ENCODE measurements at places on chromosomes 2 and 18.

DNA sequence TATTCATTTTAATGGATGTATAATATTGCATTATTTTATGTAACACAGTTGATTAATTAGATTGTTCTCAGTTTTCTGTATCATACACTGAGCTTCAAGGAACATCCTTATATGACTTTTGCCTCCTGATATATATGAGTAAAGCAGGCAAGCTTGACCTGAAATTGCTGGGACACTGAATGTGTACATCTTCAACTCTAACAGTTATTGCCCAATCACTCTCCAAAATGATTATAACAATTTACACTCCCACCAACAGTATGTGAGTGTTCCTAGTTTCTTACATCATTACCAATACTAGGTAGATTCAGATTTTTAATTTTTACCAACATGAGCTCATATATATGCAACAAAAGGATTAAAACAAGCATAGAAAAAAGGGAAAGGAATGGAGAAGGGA is 379.4 kb downstream of the SETBP1 start:
- H3K4me3 ChIP-seq = no peak overlapping the region
- H3K27ac ChIP-seq = no peak overlapping the region
- no peak for DNase-seq
- no peaks in the 10 kb centered on the region for H3K27me3 ChIP-seq
- H3K4me1 ChIP-seq = no peaks in the 10 kb centered on the region

DNA sequence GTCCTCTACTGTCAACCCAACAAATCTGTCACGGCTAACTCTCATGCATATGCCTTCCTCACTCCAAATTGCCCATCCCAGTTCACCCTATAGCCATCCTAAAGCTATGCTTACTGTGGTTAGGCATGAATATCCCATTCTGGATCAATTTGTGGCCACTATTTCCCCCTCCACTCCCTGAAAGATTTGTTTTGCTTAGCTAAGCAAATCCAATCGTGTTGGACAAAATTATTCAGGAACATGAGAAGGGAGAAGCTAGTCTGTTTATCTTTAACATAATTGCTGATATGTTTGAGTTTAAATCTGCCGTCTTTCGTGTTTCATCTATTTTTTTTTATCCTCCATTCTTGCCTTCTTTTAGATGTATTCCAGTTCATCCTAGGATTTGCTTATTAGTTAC is 43.6 kb downstream of the PPM1B start:
- no peak overlapping the region for H3K27ac ChIP-seq
- peaks cover 16% of the 10 kb centered on the region for H3K4me1 ChIP-seq
- DNase-seq = no peak
- no peaks in the 10 kb centered on the region for H3K27me3 ChIP-seq
- H3K4me3 ChIP-seq = no peak overlapping the region

DNA sequence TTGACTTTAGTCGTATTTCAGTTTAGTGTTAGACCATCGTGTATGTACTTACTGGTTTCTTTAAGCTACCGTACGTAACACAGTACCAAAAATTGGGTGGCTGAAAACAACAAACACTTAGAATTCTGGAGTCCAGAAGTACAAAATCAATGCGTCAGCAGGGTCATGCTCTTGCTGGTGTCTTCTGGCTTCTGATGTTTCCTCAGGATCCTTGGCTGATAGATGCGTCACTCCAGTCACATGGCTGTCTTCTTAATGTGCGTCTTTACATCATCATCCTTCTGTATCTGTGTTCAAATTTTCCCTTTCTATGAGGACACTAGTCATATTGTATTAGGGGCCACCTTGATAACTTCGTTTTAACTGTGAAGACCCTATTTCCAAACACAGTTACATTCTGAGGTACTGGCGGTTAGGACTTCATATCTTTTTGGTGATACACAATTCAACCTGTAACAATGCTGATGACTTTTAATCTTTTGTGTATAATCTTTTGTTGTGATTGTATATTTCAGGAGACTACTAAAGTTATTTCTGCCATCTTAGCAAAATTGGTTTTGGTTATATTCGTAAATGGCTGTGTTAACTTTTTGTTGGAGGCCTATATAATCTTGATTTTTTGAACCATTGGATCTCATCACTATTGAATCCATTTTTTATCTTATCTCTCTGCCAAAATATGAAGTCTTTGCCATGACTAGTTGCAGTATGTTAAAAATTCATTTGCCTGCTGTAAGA is 25.4 kb downstream of the ACTR3 start:
- peaks cover 25% of the 10 kb centered on the region for H3K4me1 ChIP-seq
- no peak overlapping the region for H3K4me3 ChIP-seq
- H3K27me3 ChIP-seq = no peaks in the 10 kb centered on the region
- peak overlapping the region; percentile 70 for H3K27ac ChIP-seq
- no peak for DNase-seq
- H3K36me3 ChIP-seq = peaks cover 20% of the 10 kb centered on the region

DNA sequence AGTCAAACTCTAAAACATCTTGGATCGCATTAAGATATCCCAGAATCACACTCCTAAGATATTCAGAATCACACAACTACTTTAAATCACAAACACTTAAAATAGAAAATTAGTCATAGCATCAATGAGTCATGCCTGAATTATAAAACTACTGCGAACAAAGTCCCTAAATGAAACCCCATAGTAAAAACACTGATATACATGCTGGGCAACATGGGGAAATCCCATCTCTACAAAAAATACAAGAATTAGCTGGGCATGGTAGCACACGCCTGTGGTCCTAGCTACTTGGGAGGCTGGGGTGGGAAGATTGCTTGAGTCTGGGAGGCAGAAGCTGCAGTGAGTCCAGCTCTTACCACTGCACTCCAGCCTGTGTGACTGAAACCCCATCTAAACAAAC is 101.7 kb downstream of the COBLL1 start:
- H3K36me3 ChIP-seq = no peaks in the 10 kb centered on the region
- H3K4me3 ChIP-seq = no peak overlapping the region
- H3K27me3 ChIP-seq = no peaks in the 10 kb centered on the region
- H3K4me1 ChIP-seq = no peaks in the 10 kb centered on the region

- no peaks in the 10 kb centered on the region for H3K4me1 ChIP-seq
- H3K4me3 ChIP-seq = no peak overlapping the region
- H3K27ac ChIP-seq = no peak overlapping the region
- DNase-seq = no peak
Measured at GRCh38 chr2:43749583-43749982, 24.3 kb upstream of the DYNC2LI1 start.

DNA sequence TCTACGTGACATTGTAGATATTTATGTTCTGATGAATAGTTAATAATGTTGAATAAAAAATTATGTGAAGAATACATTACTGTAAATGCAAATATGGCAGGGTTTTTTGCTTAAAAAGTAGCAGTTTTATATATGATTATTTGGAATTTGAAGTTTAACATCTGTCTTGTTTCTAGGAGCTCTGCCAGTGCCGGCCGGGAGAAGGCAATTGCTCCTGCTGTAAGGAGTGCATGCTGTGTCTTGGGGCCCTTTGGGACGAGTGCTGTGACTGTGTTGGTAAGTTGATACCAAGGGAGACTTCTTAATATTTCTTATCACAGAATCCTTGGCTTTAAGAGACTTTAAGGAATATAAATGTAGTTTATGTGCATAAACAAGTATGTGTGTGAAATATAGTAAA is 25.2 kb downstream of the TWSG1 start:
- peaks cover 45% of the 10 kb centered on the region for H3K36me3 ChIP-seq
- DNase-seq = no peak
- no peak overlapping the region for H3K4me3 ChIP-seq

- no peaks in the 10 kb centered on the region for H3K4me1 ChIP-seq
- peaks cover 27% of the 10 kb centered on the region for H3K36me3 ChIP-seq
- H3K27ac ChIP-seq = no peak overlapping the region
- DNase-seq = no peak
- H3K27me3 ChIP-seq = no peaks in the 10 kb centered on the region
Measured at GRCh38 chr18:36849288-36850006, 20.5 kb downstream of the KIAA1328 start.

DNA sequence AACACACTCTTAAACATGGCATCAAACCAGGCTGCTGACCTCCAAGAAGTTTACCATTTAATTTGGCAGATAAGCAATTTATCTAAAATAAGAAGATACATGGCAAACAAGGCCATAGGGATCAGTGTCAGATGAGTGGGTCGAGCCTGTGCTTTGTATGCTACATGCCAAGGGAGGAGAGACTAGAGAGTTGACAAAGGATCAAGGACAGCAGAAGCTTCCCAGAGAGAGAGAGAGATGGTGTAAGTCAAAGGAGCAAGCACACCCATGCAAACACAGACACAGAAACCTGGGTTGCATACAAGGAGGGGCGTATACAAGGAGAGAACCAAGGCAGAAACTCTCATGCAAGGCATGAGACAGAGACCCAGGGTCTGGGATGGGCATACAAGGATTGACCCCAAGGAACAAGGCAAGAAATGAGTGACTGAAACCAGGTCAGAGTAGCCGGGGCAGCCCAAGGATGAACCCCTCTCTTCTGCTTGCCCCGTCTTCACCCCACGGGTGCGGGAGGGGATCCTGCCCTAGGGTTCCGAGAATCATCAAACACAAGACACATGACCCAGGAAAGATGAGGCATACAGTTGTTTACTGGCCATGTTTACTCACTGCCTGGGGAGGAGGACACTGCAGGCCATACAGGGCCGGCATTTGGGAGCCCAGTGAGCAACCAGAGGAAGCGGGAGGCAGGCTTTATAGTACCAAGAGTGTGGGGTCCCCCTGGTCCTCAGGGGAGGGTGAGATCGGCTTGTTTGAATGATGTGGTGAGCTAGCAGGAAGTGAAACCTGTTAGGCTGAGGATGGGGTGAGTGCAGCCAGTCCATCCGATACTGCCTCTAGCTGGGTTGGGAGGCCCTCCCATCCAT is 529.2 kb upstream of the ID2 start:
- no peak overlapping the region for H3K4me3 ChIP-seq
- no peaks in the 10 kb centered on the region for H3K27me3 ChIP-seq
- H3K27ac ChIP-seq = no peak overlapping the region
- no peak for DNase-seq

DNA sequence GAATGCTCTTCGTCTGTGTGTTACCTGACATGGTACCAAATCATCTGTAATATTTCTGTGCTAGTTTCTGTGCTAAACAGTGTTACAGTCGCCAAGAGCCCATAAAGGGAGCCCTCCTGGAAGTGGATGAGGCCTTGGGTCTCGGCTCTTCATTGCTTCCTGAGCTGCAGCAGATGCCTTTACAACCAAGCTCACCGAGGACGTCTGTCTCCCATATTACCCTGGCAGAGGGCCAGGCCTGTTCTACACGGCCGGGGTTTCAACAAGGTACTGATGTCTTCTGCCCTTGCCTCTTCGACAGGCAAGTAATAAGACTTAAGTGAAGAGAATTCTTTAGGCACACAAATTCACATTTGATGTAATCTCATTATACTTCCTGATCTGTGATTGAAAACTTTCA is 16.8 kb downstream of the RPL31 start:
- H3K4me3 ChIP-seq = no peak overlapping the region
- no peaks in the 10 kb centered on the region for H3K4me1 ChIP-seq
- DNase-seq = no peak

DNA sequence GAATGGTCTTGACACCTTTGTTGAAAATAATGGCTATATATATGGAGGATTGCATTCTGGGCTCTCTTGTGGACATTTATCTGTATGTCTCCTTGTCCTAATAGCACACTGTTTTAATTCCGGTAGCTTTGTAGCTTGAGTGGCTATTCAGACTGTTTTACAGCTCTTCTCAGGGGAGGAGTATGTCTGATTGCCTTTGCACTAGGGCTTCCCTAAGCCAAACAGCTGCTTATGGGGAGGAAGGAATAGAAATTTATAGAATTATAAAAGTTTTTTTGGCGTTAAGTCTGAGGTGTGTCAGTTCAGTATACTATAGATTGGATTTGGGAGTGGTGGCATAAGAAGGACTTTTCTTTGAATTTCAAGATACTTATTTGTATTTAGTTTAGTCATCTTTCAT is 12.6 kb downstream of the SEH1L start:
- peaks cover 8% of the 10 kb centered on the region for H3K4me1 ChIP-seq
- no peak overlapping the region for H3K4me3 ChIP-seq
- no peak for DNase-seq
- peaks cover 31% of the 10 kb centered on the region for H3K36me3 ChIP-seq
- no peaks in the 10 kb centered on the region for H3K27me3 ChIP-seq

- no peaks in the 10 kb centered on the region for H3K36me3 ChIP-seq
- DNase-seq = no peak
- H3K4me3 ChIP-seq = no peak overlapping the region
- no peak overlapping the region for H3K27ac ChIP-seq
Measured at GRCh38 chr18:54964741-54965140, 5.5 kb upstream of the CCDC68 start.

- H3K36me3 ChIP-seq = no peaks in the 10 kb centered on the region
- no peak for DNase-seq
- H3K4me1 ChIP-seq = peaks cover 25% of the 10 kb centered on the region
- no peak overlapping the region for H3K4me3 ChIP-seq
- no peak overlapping the region for H3K27ac ChIP-seq
- no peaks in the 10 kb centered on the region for H3K27me3 ChIP-seq
Measured at GRCh38 chr2:148132412-148132811, 111.5 kb downstream of the MBD5 start.
